ENCODE measurements at places on chromosomes 7 and 10.

DNA sequence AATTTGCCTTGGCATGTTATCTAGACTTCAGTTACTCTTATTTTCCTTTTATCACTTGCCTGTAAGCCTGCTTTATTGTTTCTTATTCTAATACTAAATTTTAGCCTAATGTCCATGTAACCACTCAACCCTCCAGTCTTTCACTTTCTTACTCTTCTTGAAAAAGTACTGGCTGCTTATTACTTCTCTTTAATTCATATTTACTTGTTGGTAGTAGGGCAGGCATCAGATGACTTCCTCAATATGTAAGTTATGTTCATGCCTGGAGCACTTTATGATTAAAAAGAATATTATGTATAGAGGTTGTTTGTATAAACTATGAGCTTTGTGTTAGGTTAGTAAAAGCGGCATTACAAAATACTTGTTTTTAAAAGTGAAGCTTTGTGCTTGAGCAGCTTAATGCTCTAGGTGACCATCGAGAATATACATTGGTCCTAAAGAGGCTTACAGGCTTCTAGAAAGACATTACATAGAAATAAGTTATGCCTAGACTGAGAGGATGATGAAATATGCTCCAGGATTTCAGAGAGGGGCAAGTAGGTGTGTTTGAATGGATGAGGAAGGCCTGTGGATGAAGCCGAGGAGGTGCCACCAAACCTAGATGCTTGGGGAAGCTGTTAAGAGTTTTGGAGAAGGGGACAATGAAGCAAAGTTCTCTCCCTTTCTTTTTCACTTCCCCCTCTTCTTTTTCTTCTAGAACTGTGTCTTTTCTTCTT lies 207.1 kb upstream of the HDAC9 start:
- DNase-seq = no peak

GRCh38 chr7:123771256-123771655 lies 22.5 kb upstream of the WASL start:
- DNase-seq = no peak

- DNase-seq = no peak
Observed at GRCh38 chr10:126350216-126350992, 37.9 kb downstream of the ADAM12 start.

DNA sequence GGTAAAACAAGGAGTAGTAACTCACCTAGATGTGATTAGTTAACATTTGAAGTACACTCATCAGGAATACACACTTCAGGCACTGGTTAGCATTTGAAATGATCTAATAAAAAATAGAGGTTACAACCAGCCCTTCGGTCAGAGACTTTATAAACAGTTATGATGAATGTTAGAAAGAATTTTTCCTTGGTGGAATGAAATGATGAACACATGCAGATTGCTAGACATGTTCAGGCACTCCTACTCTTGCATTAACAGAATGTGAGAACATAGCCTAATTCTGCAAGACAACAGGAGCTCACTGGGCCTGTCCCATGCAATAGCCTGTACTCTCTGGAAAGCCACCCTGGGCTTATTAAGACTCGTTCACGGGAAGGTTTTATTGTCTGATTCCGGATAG lies 47.3 kb upstream of the TECTB start:
- no peak for DNase-seq

- DNase-seq = no peak
Observed at GRCh38 chr10:124903111-124903510, 38.8 kb upstream of the ZRANB1 start.

DNA sequence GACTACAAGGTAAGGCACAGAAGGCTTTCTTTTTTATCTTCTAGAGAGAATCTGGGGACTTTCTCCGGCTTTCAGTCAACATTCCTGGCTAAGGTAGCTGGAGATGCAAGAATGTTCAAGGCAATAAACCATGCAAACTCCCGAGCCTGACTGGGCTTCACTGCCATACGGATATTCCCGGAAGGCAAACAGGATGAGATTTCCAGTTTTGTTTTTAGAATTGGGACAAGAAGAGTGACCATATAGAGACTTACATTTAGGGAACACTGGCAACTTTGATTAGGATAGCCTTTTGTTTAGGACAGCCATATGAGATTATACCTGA lies 269 bp downstream of the CALD1 start:
- DNase-seq = no peak

- DNase-seq = no peak
Observed at GRCh38 chr10:89923661-89924060, 222.3 kb downstream of the KIF20B start.
